GM12865 (cell line): ENCODE measurements at places on chromosomes 16 and 17.

DNA sequence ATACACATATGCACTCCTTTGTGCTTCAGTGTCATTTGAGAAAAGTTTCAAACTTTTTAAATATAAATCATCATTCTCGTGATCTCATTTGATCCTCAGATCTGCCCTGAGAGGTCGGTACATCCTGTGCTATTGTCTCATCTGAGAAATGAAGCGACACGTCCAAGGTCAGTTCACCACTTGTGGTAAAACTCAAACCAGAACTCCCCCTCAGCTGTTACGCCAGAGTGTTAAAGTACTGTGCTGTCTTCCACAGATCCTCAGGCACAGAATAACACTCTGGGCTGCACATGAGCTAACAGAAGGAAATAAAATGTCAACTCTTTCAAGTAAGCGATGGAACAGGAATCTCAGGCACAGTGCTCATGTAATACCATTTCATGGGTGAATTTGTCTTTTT lies 31.4 kb downstream of the ANKFN1 start:
- DNase-seq = no peak

GRCh38 chr16:28883221-28883996 lies 5.1 kb downstream of the ATP2A1 start:
- no peak for DNase-seq

DNA sequence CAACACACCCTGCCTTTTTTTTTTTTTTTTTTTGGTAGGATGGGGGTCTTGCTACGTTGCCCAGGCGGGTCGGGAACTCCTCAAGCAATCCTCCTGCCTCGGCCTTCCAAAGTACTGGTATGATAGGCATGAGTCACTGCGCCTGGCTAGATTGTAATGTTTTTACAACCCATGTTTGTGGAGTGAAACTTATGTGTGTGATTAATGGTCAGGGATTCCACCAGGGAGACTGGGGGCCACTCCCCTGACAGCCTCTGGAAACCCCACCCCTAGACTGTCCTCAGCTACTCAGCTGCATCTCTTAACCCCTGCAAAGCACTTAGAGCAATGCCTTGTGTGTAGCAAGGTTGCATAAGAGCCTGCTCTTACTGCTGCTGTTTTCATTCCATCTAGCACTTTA lies 220.5 kb downstream of the PARN start:
- DNase-seq = peak; percentile 12

GRCh38 chr17:44496815-44497214 lies 6.4 kb downstream of the GPATCH8 start:
- no peak for DNase-seq

- DNase-seq = no peak
These were observed 4.6 kb downstream of the PYCR1 start for GRCh38 chr17:81932333-81932983.

DNA sequence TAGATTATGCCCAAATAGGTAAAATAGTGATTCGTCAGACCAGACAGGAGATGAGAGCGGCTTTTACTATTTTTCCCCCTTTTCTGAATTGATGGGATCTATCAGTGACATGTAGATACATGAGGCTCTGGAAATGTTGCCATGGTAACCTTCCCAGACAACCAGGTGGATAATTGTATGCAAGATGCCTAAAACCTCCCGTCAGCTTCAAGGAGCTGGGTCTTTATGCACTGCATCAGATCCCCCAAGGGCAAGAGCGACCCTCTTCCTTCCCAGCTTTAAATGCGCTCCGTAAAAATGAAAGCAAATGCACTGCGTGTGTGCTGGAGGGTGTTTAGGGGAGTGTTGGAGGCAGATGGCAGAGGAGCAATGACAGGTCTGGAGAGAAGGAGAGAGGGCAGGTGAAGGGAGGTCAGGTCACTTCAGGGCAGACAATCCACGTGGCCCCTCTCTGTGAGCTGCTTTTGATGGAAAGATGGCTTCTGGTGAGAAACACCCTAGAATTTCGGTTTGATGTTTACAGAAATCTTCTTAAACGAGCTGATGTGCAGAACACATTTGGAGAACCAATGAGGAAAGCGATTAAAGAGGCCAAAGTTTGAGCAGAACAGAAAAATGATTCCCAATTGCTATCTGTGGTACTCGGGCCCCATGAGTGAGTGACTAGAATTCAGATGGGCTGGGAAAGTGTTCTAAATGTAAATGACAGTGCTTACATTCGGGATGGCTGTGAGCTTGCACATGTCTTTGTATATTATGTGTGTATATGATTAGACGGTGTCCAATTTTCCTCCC lies 461.7 kb upstream of the HSBP1 start:
- no peak for DNase-seq

- DNase-seq = peak; percentile 38
These were observed 1.7 kb downstream of the IL4R start for GRCh38 chr16:27315333-27316037.

DNA sequence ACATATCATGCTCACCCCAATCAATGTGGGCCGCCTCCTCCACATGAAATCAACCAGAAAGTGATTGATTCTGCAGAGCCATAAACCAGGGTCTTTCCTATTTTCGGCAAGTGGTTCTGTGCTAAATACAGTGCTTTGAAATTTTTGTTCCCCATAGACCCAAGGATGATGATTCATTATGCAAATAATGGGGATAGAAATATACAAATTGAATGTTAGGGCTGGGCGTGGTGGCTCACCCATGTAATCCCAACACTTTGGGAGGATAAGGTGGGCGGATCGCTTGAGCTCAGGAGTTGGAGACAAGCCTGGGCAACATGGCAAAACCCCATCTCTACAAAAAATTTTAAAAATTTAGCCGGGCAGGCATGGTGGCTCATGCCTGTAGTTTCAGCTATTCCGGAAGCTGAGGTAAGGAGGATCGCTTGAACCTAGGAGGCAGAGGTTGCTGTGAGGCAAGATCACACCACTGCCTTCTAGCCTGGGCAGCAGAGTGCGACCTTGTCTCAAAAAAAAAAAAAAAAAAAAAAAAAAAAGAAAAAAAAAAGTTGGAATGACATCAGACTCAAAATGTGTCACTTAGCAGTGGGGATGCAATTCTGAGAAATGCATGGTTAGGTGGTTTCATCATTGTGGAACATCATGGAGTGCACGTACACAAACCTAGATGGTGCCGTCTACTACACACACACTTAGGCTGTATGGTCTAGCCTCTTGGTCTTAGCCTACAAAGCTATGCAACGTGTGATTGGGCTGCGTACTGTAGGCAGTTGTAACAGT lies 581.7 kb downstream of the MAF start:
- no peak for DNase-seq

DNA sequence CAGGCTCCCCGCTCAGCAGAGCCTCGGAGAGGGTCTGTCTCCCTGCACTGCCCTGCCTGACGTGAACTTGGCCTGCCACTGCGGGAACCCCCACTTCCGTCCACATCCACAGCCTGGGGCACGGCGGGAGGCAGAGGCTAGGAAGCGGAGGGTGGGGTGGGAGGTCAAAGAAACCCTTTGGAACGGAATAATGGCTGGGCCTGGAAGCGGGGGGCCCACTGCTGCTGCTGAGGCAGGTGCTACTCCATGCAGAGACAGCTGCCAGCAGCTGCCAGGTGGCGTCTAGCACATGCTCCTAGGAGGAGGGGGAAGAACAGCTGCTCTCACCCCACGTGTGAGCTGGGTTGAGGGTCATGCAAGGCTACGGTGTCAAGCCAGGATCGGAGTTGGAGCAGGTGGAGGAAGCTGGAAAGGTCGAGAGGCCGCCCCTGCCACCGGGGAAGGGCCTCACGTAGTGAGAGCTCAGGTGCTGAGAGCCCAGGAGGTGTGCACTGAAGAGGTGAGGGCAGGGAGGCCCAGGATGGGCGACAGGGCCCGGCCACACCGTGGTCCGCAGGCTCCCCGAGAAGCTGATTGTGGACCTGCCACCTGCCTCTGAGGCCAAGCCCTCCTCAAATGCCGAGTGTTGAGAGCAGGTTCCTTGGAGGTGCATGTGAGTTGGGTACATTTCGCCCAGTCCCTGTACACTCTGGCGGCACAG lies 9.8 kb downstream of the FSCN2 start:
- no peak for DNase-seq

- DNase-seq = no peak
These were observed 5.0 kb upstream of the FADS6 start for GRCh38 chr17:74898376-74898946.

DNA sequence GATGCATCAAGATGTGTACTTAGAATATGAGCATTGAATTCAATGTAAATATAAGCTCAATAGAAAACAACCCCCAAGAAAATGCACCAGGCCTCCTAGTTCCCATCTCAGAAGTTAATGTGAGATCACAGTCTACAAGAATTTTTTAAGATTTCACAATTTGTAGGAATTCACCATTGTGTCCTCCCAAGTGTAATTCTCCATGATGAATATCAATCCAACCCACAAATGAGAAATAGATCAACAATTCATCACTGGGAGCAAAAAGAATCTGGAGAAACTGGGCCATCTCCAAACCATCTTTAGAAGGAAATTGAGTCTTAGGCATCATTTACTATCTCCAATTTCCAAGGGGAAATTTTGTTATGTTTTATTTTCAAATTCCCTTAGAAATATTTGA lies 310.5 kb upstream of the GOT2 start:
- DNase-seq = no peak

GRCh38 chr17:74541176-74542111 lies 4.5 kb downstream of the CD300C start:
- no peak for DNase-seq

GRCh38 chr17:81906476-81907218 lies 4.6 kb downstream of the PCYT2 start:
- DNase-seq = no peak

DNA sequence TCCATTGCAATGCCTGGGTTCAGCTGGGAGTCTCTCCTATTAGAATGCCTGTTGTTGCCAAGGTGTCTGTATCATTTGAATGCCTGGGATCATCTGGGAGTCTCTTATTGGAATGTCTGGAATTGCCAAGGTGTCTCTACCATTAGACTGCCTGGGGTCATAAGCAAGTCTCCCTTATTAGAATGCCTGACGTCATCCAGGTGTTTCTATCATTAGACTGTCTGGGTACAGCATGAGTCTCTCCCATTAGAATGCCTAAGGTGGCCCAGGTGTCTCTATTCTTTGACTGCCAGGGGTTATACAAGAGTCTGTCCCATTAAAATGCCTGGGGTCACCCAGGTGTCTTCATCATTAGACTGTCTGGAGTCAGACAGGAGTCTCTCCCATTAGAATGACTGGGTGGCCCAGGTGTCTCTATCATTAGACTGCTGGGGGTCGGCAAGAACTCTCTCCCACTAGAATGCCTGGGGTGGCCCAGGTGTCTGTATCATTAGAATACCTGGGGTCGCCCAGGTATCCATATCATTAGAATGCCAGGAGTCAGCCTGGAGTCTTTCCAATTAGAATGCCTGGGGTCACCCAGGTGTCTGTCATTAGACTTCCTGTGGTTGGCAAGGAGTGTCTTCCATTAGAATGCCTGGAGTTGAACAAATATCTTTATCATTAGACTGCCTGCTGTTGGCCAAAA lies 2274.0 kb downstream of the TP53TG3F start:
- no peak for DNase-seq

- no peak for DNase-seq
These were observed 76.2 kb upstream of the CDC42EP4 start for GRCh38 chr17:73387746-73388577.

GRCh38 chr16:83744441-83744981 lies 63.3 kb upstream of the HSBP1 start:
- no peak for DNase-seq

DNA sequence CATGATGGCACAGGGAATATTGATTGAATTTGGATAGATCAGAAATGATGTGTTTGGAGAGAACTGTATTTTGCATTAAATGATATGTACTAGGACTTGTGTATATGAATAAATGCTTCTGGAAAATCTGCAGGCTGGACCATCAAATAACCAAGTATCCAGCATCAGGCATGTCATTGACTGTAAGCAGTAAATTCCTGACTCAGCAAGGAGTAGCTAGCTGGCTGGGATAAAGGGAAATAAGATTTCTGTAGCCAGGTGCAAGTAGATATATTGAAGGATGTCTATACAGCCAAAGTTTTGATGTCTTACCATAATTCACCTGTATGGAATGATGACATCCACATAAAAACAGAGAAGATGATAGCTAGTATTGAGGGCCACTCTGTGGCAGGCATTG lies 809.6 kb downstream of the CDH11 start:
- no peak for DNase-seq

DNA sequence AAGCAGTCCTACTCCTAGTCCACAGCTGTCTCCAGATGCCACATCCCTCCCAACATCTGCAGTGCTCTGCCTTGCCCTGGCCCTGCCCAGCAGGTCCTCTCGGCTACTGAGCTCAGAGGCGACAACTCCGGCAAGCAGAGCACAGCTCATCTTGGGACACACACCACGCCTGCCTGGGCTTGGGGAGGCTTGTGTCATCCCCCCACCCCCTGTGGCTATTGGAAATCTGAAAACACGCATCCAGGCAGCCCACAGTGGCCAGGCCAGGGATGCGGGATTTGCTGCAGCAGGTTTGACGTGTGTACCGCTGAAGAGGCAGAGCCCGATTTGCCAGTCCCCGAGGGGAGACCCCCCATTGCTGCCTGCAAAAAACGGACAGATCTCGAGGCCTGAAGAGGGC lies 25.4 kb downstream of the MXRA7 start:
- DNase-seq = no peak

DNA sequence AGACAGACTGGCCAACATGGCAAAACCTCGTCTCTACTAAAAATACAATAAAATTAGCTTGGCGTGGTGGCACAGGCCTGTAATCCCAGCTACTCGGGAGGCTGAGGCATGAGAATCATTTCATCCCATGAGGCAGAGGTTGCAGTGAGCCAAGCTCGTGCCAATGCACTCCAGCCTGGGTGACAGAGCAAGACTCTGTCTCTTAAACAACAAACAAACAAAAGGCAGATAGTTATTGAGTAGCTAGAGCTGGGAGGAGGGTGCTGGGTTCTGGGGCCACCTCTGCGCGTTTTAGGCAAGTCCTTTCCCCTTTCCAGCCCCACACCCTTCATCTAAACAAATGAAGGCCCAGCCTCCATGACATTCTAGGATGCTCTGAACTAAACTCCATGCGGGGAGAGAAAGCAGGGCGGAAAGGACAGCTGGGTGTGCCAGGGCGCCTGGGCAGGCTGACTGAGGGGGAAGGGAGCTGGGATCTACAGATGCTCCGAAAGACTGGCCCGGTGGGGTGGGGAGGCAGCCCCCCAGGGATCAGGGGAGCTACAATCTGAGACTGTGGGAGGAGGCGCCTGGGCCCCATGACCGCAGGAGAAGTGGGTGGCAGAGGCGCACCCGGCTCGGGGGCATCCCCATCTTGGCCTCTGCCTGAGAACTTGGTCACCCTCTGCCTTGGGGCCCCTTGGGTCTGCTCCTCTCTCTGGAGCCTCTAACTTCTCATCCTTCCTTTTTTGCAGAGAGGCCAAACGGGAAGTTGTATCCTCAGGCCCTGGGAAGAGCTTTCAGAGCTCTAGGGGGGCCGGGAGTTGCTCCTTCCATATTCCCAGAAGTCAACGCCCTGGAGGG lies 910 bp downstream of the ITGAL start:
- DNase-seq = peak; percentile 64
